Kidney (tissue), 22 donors: ENCODE measurements at places on chromosomes 2 and 18.

- H3K4me1 ChIP-seq = no peaks in the 10 kb centered on the region
- no peak for DNase-seq
- H3K27ac ChIP-seq = no peak overlapping the region
- H3K27me3 ChIP-seq = no peaks in the 10 kb centered on the region
Observed at GRCh38 chr2:224969095-224969494, 73.2 kb downstream of the DOCK10 start.

DNA sequence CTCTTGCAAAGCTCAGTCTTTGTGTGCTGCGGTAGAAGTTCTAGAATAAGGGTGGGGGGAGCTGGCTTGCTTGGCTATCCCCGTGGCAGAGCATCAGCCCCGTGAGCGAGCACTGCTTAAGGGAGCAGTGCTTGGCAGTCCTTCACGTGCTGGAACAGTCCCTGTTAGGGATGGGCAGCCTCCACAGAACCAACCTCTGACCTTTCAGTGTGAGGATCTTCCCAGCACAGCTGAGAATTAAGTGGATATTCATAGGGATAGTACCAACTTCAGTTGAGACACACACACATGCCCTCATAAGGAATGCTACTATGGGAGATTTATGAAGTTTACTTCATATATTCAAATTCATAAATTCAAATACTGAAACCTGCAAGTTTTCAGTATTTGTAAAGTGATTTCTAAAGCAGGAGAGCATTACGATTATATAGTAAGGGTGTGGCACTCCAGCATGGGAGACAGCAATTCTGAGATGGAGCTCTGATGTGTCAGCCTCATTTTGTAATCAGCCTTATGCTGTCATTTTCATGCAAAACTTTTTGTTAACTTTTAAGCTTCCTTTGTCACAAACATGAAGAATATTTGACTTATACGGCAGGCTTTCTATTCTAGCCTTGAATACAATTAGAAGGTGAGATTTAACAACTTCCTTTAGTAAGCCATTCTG is 39.5 kb downstream of the ATP9B start:
- H3K27ac ChIP-seq = no peak overlapping the region
- DNase-seq = no peak
- H3K4me3 ChIP-seq = no peak overlapping the region
- H3K4me1 ChIP-seq = no peaks in the 10 kb centered on the region

DNA sequence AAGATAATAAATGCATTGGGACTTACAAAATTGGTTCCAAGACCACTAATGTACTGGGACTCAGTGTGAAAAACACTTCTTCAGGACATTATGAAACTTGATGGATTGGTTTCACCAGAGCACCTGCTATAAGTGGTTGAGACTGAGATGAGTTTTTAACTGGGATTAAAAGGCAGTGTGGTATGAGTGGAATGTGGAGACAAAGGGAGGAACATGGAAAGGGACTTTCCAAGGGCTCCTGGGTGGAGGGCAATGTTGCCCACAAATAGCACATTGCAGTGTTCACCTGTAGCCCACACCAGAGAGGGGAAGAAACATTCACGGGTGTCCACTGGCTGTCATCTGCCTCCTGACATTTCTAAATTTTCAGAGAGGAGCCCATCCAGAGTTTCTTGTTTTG is 253.3 kb upstream of the TANK start:
- H3K36me3 ChIP-seq = no peaks in the 10 kb centered on the region
- H3K4me3 ChIP-seq = no peak overlapping the region
- no peaks in the 10 kb centered on the region for H3K27me3 ChIP-seq
- no peaks in the 10 kb centered on the region for H3K4me1 ChIP-seq
- H3K27ac ChIP-seq = no peak overlapping the region
- DNase-seq = no peak

GRCh38 chr2:188203776-188204175 is 87.9 kb upstream of the GULP1 start:
- H3K27ac ChIP-seq = no peak overlapping the region
- no peaks in the 10 kb centered on the region for H3K36me3 ChIP-seq

DNA sequence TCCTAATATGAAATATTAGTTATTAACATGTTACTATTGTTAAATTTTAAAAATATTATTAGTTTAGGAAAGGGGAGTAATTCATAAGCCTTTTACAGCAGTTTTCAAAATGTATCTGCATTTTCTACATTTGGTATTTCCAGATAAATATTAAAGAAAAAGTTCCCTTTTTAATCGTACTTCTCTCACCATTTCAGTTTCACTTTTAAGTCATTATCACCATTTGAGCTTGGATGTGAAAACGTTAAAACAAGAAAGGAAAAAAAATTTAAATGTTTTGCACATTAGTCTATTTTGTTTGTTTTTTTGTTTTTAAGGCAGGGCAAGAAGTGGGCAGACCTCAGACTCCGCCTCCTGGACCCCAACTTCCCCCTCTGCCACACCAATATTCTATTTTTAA is 3.3 kb upstream of the SRSF7 start:
- no peaks in the 10 kb centered on the region for H3K27me3 ChIP-seq
- H3K36me3 ChIP-seq = no peaks in the 10 kb centered on the region
- H3K27ac ChIP-seq = no peak overlapping the region
- H3K4me3 ChIP-seq = peak overlapping the region; percentile 34

DNA sequence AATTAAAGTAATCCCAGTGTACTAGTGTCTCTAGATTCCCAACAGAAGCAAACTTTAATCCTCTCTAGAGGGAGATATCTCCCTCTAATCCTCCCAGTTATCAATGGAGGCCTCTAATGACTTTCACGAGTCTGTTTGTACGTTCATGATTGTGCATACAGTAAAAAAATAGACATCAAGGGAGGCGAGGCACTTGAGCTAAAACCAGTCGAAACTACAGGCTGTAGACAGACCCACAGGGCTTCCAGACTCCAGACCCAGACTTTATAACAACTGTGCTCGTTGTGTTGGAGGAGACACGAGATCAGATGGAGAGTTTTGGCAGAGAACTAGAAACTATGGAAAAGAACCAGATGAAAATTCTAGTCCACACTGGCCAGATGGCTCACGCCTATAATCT is 7.0 kb downstream of the DGKD start:
- no peaks in the 10 kb centered on the region for H3K27me3 ChIP-seq
- no peaks in the 10 kb centered on the region for H3K36me3 ChIP-seq
- H3K4me3 ChIP-seq = no peak overlapping the region
- peaks cover 4% of the 10 kb centered on the region for H3K4me1 ChIP-seq

DNA sequence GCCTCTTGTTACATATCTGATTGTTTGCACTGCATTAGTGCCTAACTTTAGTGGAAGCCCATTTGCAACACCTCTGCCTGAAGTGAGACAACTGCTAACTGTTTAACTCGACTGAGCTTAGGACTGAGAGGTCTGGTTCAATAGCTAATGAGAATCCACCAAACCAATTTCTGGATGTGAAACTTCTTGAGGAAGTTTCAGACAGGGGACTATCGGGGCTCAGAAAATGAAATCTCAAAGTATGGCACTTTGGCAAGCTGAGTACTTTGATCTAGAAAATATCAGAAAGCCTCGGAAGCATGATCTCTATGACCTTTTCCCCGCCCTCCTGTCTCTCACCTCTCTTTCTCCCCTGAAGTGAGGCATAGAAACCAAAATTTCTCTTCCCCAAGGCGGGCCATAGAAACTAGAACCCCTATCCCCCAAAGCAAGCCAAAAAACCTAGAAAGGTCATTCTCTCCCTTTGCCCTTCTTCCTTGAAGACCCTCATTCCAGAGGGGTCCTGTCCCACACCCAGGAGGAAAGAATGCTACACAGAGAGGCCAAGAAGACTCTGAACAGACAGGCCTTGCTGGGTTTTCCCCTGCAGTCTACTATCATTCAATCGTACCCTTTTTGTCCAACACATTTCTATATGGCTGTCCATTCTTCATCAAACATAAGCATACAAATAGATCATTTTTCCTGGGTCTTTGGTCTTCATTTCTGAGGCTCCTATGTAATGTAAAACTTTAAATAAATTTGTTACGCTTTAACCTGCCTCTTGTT is 69.6 kb upstream of the CREB1 start:
- H3K27ac ChIP-seq = no peak overlapping the region
- no peaks in the 10 kb centered on the region for H3K27me3 ChIP-seq
- H3K4me3 ChIP-seq = no peak overlapping the region
- H3K36me3 ChIP-seq = no peaks in the 10 kb centered on the region
- DNase-seq = no peak

DNA sequence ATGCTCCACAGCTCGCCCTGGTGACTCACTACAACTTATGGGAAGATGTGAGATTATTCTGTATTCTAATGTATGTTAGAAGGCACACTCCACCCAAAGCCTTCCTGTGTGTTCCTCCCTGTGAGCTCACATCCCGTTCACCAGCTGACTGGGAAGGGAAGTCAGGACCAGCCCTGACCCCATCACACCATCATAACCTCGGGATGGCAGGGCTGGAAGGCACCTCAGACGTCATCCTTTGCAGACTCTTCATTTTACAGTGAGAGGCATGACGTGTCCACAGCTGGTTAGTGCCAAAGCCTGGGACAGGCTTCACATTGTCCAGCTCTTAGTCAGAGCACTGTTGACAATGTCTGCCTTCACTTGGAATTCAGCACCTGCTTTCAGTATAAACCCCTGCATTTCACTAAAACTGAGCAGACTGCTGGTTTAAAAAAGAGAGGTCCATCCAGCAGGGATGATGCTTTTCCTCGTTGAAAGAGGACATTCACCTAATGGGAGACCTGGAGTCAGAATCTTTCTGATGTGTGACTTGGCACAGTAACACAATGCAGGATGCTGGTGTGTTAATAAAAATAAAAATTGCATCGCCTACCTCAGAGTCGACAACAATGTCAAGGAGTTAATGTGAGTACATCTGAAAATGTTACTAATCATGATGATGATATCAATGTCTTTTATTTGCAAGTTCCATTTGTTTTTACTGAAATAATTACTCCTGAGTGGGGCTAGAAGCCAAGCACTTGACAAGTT is 418.0 kb upstream of the TNP1 start:
- peak; percentile 43 for DNase-seq
- H3K36me3 ChIP-seq = no peaks in the 10 kb centered on the region
- H3K4me3 ChIP-seq = no peak overlapping the region
- H3K4me1 ChIP-seq = no peaks in the 10 kb centered on the region
- no peak overlapping the region for H3K27ac ChIP-seq

- no peak overlapping the region for H3K4me3 ChIP-seq
- H3K27ac ChIP-seq = no peak overlapping the region
- H3K27me3 ChIP-seq = no peaks in the 10 kb centered on the region
- no peak for DNase-seq
Observed at GRCh38 chr2:202963712-202964111, 51.0 kb upstream of the NBEAL1 start.

GRCh38 chr2:195369218-195369587 is 287.8 kb upstream of the SLC39A10 start:
- no peak overlapping the region for H3K27ac ChIP-seq
- no peaks in the 10 kb centered on the region for H3K4me1 ChIP-seq
- no peaks in the 10 kb centered on the region for H3K36me3 ChIP-seq
- no peaks in the 10 kb centered on the region for H3K27me3 ChIP-seq

GRCh38 chr18:74140582-74140981 is 7.1 kb downstream of the FBXO15 start:
- H3K36me3 ChIP-seq = no peaks in the 10 kb centered on the region
- DNase-seq = no peak
- H3K4me3 ChIP-seq = no peak overlapping the region
- H3K4me1 ChIP-seq = no peaks in the 10 kb centered on the region
- no peaks in the 10 kb centered on the region for H3K27me3 ChIP-seq

GRCh38 chr2:118584062-118584749 is 263.2 kb downstream of the EN1 start:
- H3K27ac ChIP-seq = no peak overlapping the region
- H3K27me3 ChIP-seq = no peaks in the 10 kb centered on the region
- H3K4me3 ChIP-seq = no peak overlapping the region
- DNase-seq = no peak
- H3K4me1 ChIP-seq = no peaks in the 10 kb centered on the region

GRCh38 chr18:9136315-9137155 is at the start of gene ANKRD12:
Gene ANKRD12, plus strand, starts transcription at chr18:9136781. Its CDS starts 45,652 bp downstream, at chr18:9182433.
- peaks cover 2% of the 10 kb centered on the region for H3K36me3 ChIP-seq
- H3K4me3 ChIP-seq = peak within 1 kb of the TSS; percentile 99
- peak within 1 kb of the TSS; percentile 99 for H3K27ac ChIP-seq
- peak; percentile 99 for DNase-seq

DNA sequence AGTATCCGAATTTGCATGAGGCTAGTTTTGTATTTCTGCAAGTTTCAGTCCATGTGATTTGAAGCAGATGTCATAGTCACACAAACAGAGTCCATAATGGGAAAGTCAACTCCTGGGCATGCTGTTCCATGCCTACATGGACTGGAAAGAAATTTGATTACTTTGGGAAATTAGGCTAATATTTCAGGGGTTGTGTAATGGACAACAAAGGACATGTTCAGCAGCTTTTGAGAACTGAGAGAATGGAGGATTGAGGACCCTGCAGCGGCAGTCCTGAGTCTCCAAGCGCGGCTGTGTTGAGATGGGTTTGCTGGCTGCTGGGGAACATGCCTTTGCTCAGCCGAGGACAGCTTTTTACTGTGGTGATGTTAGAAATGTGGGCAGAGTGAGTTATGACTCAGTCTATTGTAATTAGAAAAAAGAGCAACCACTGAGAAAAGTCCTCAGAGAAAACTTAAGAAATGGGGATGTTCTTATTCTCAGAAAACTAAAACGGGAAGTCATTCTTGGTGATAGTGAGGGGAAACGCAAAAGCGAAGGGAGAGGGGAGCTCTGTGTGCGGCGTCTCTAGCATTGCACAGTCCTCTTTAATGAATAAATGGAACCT is 149.2 kb downstream of the FAM210A start:
- H3K36me3 ChIP-seq = no peaks in the 10 kb centered on the region
- no peak for DNase-seq
- no peaks in the 10 kb centered on the region for H3K27me3 ChIP-seq
- H3K4me1 ChIP-seq = no peaks in the 10 kb centered on the region
- no peak overlapping the region for H3K27ac ChIP-seq

DNA sequence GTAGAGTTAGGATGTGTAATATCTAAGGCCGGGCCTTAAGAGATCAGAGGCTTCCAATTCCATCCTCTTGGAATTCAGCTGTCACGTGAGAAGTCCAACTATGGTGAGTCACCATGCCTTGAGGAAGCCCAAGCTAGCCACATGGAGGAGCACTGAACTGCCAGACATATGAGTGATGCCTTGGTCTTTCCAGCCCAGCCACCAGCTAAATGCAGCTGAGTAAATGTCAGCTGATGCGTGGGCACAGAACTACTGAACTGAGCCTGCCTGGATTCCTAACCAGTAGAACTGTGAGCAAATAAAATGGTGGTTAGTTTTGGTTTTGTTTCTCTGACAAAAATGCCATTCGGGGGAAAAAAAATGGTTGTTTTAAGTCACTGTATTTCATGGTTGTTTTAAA is 153.7 kb upstream of the SERTAD2 start:
- H3K27me3 ChIP-seq = no peaks in the 10 kb centered on the region
- H3K36me3 ChIP-seq = no peaks in the 10 kb centered on the region
- H3K4me3 ChIP-seq = no peak overlapping the region
- DNase-seq = no peak
- H3K4me1 ChIP-seq = no peaks in the 10 kb centered on the region

DNA sequence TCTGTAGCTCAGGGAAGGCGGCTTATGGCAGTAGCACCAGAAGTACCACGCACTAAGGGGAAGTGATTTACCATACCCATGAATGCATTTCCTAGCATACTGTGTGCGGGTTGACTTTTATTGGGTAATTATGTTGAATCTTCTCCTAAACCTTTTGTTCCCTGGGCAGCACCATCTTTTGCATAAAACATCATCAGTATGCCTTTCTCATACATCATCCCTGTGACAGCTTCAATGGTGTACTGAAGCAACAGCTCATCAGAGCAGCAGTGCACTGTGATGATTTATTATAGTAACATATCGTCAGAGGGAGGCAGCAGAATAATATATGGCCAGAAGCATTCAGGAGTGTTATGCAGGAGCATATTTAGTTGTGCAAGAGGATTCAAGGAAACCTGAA is 204.9 kb downstream of the CDH7 start:
- no peaks in the 10 kb centered on the region for H3K27me3 ChIP-seq
- no peak overlapping the region for H3K4me3 ChIP-seq
- no peaks in the 10 kb centered on the region for H3K36me3 ChIP-seq
- H3K4me1 ChIP-seq = no peaks in the 10 kb centered on the region
- DNase-seq = no peak
